ENCODE measurements at places on chromosomes 11 and 22.

DNA sequence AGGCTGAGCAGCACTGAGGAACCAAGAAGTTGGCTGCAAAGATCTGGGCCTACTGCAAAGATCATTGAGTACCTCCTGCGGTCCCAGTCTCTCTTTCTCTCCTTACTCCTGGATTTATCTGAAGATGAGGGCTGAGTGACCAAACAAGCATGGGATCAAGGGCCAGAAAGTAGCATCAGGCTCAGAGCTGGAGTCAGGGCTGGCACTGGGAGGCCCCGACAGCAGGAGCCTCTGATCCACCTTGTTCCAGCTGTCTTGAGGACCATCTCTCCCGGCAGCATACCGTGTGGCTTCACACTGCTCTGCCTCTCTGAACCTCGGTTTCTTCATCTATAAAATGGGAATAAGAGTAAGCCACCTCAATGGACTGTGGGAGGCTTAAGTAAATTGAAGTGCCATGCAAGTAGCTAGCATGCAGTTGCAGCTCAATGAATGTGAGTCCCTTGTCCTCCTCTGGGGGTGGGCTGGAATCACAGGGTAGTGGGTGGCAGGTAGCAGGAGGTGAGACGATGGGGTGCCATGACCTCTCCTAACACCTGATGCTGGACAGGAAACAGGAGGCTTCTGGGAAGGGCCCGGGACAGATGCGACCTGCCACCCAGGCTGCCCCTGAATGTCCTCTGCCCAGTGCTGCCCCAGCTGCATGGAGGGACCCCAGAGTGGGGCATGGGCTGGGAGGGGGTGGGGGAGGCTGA, 52.5 kb upstream of the PRDM11 start:
- DNase-seq = no peak

- DNase-seq = no peak
These were observed 2.6 kb upstream of the FTH1 start for GRCh38 chr11:61969838-61970662.

- no peak for DNase-seq
These were observed 11.0 kb downstream of the OSBPL5 start for GRCh38 chr11:3154001-3154599.

- no peak for DNase-seq
These were observed 38.4 kb upstream of the PHF21A start for GRCh38 chr11:46159680-46160079.

DNA sequence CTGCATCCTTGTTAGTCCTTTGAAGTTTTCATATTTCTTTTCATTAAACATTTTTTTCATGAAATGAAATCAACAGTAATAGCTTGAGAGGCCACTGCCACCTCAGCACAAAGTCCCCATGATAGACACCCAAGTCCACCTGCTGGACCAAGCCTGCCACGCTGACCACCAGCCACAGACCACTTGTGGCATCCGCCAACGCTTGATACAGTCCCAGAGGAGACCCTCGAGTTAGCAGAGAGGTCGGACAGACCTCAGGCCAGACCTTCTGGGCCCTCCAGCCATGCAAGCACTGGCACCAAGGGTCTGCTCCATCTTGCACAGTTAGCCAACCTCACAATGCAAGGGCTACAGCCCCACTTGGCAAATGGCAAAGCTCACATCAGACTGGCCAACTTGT, 91.8 kb upstream of the RTL6 start:
- DNase-seq = no peak

GRCh38 chr11:95699631-95700470, 89.7 kb downstream of the FAM76B start:
- no peak for DNase-seq

DNA sequence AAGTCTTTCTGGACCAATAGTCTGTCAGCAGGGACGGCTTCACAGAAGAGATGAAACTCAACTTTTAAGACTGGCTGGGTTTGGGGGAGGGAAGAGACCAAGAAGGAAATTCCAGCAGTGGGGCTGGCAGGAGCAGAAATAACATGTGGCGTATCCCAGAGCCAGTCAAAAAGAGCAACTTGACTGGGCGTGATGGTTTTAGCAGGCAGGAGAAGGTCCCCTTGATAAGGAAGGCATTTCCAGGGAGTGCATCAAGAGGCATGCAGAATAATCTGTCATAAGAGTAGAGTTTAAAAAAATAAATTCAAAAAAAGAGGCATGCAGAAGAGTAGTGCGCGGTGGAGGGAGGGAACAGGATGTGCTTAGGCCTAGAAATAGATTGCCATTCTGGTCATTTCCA, 52.5 kb downstream of the C22orf31 start:
- no peak for DNase-seq

DNA sequence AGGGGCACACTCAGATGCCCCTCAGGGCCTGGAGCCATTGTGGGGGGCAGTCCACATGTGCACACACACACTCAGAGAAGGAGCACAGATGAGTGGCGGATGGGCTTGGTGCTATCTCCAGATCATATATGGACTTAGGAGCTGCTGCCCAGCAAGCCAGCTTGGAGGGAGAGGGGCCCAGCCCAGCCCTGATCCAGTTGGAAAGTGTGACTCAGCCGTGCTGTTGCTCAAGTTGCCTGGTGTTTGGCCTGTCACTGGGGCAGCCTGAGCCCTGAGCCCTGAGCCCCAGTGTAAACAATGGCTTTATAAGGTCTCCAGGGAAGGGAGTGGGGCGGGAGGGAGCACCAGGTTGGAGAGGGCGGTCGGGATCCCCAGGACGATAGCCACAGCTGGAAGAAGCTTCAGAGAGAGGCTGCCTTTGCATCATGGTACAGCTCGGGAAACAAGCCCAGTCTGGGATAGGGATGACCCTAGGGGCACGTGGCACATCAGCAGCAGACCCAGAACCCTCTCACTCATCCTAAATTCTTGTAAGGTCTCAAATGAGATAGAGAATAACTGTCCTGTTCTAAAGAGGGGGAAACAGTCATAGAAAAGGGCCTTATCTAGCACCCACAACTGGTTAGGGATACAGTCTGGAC, 4.8 kb downstream of the SELENOM start:
- no peak for DNase-seq

- DNase-seq = no peak
These were observed 93.1 kb downstream of the NAT10 start for GRCh38 chr11:34198523-34198922.
